ENCODE measurements at places on chromosomes 1 and 21.
A peak's percentile ranks its signal among the peaks of the same experiment; 100 is the strongest.

- no peak for DNase-seq
These were observed 8.2 kb upstream of the SLC9A1 start for GRCh38 chr1:27163093-27163492.

- no peak for DNase-seq
These were observed 46.1 kb upstream of the ABCG1 start for GRCh38 chr21:42172596-42173483.

DNA sequence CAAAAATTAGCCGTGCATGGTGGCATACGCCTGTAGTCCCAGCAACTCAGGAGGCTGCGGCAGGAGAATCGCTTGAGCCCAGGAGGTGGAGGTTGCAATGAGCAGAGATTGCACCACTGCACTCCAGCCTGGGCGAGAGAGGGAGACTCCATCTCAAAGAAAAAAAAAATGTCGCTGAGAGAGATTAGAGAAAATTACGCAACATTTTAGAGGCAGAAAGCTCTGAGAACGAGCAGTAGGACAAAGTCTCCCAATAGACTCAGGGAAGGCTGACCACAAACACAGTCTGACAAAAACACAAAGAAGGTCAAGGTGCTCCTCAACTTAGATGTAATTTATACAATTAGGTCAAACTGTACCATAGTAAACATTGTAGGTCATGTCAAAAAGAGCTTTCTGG lies 367.6 kb upstream of the ZRANB2 start:
- DNase-seq: no peak

GRCh38 chr1:39103328-39104157 lies 77.4 kb downstream of the NDUFS5 start:
- no peak for DNase-seq

- no peak for DNase-seq
These were observed 229.5 kb upstream of the USP24 start for GRCh38 chr1:55444667-55445066.

GRCh38 chr1:175150596-175151319 lies 41.8 kb downstream of the KIAA0040 start:
- DNase-seq: no peak

DNA sequence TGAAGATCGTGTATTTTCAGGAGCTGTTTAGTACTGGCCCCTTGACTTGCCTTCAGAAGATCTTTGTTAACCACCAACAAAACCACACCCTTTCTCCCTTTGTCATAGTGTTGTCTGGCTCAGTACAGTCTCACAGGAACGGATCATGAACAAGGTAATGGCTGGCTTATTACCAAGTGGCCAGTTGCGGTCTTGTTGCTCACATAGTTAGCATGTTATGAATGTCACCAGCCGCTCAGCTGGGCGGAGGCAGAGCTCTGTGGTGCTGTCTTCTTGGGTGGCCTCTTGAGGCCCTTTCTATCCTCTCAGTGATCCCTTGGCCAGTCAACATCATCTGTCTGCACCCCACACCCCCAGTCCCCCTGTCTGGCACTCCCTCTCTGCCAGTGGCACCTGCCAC lies 21.4 kb downstream of the CNIH3 start:
- no peak for DNase-seq

GRCh38 chr1:111769517-111770146 lies 13.9 kb downstream of the DDX20 start:
- DNase-seq: no peak

DNA sequence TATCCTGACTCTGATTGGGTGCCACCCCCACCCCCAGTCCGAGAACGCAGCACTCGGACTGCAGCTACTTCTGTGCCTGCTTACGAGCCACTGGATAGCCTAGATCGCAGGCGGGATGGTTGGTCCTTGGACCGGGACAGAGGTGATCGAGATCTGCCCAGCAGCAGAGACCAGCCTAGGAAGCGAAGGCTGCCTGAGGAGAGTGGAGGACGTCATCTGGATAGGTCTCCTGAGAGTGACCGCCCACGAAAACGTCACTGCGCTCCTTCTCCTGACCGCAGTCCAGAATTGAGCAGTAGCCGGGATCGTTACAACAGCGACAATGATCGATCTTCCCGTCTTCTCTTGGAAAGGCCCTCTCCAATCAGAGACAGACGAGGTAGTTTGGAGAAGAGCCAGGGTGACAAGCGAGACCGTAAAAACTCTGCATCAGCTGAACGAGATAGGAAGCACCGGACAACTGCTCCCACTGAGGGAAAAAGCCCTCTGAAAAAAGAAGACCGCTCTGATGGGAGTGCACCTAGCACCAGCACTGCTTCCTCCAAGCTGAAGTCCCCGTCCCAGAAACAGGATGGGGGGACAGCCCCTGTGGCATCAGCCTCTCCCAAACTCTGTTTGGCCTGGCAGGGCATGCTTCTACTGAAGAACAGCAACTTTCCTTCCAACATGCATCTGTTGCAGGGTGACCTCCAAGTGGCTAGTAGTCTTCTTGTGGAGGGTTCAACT lies 2.1 kb downstream of the RBM15 start:
- no peak for DNase-seq

DNA sequence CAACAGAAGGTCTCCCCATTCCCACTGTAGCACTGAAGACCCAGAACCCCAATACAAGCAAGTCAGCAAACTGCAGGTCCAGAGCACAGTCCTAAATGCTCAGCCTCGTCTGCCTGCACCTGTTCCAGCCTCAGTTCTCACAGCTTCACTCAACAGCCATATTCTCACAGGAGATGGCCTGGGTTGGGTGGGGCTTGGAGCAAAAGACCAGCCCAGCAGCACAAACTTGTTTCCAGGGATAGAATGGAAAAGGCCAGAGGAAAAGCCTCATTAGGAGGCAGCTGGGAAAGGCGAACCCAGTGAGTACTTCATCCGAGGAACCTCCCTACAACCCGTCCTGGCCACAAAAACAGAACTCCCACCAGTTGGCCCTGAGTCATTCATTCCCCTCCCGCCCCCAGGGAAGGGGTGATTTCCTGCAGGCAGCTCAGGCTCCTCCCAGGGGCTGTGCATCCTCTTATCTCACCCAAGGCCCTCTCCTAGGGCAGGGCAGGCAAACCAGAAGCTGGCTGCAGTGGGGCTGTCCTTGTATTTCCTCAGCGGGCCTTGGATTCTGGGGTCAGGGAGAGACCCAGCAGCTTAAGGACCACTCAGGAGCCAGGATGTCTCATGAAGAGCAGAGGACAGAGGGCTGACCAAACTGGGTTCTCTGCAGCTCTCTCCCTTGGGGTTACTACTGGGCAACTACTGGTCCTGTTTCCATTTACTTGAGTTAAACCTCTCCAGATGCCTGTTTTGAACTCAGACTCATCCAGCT lies 7.4 kb upstream of the MPL start:
- DNase-seq: no peak

- no peak for DNase-seq
These were observed 93.6 kb downstream of the ENAH start for GRCh38 chr1:225559326-225559725.

- no peak for DNase-seq
These were observed 48.7 kb downstream of the AKT3 start for GRCh38 chr1:243801378-243801777.

DNA sequence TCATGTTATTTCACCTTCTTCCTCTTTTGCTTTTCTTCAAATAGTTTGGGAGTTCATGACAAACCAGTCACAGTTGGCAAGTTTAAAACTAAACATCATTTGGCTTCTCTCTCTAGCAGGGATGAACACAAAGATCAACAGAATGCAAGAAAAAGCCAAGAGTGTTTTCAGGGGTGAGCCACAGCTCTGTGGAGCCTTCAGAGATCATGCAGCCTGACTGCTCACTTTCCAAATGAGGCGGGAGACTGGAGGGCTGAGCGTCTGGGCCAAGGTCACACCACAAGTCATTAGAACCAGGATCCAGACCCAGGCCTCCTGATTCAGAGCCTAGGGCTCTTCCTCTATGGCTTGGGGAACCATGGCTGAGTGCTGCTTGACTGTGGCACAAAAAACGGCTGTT lies 2.7 kb downstream of the DPT start:
- DNase-seq: no peak

GRCh38 chr1:169904834-169905233 lies 11.1 kb upstream of the SCYL3 start:
- DNase-seq: no peak

GRCh38 chr1:202638019-202638700 lies 72.1 kb downstream of the SYT2 start:
- DNase-seq: no peak

GRCh38 chr1:228963795-228964177 lies 228.5 kb downstream of the RHOU start:
- DNase-seq: no peak

DNA sequence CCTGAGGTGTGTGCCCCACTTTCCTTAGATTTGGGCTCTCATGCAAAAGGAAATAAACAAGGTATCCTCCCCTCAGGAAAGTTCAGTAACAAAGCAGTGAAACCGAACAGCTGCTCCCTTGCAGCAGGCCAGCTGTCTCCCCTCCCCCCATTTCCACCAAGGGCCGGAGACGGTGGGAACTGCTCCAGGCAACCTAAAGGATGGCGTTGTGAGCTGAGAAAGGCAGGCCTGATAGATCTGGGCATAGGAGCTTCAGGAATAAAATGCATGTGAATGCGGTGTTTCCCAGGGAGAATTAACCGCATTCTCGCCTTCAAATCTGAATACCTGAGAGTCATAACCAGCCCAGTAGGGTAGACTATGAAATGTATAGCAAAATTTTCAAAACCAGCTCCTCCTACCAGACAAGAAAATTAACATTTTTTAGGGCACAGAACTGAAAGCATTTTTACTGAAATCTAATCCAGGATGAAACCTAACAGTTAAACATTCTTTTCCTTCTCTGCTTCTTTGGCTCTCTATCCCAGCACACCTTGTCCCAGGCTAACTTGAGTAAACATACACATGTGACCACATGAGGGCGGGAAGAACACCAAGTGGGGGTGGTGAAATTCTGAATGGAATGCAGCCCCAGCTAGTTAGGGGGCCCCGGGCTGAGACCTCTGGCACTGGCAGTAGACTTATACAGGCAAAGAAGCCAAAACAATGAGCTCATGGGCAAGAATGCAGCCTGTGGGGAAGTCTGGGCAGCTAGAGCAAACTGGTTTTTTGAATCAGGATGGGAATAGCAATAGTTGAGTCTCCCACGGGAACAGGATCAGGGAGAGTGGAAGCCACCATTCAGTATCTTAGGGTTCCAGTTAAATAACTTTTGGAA lies 11.5 kb downstream of the MCL1 start:
- DNase-seq: peak; percentile 67

DNA sequence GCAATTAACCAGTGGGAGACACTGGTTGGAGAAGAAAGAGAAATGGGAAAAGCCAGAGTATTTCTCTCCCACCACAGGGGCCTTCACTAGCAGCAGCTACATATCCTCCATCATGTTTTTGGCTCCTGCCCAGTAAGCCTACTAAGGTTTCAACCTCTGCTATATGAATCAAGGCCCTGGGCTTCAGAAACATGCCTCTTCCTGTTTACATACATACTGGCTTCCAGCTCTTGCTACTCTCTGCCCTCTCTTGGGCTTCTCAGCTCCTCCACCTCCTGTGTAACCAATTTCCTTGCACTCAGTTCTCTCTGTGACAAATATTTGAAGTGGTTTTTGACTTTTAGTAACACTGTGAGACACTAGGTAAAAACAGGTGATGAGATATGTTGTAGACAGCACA lies 80.8 kb downstream of the LRRC7 start:
- DNase-seq: no peak

DNA sequence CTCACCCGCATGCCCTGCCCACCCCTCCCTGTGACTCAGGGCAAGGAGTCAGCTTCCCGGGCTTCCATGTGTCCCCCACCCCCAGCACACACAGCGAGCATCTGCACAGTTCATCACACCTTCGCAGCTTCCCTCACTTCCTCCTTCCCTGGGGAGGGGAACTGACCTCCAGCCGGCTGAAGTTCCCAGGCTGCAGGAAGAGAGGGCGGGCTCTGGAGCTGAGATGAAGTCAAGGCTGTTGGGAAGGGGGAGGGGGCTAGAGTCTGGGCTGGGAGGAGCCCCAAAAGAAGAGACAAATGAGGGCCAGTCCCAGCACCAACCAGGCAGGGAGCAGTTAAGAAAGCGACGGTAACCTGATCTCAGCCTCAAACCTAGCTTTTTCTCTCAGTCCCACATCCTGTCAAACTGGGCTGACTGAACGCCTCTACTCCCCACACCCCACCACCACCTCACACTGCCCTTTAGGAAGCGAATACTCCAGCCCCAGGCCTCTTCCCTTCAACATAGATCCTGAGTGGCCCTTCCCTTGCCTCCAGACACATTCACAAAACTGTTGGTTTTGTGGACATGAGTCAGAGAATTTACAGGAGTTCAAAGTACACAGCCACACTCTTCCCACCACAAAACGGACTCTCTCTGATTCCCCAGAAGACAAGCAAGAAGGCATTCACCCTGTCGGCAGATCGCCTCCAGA lies 1.8 kb downstream of the RHOC start:
- peak; percentile 94 for DNase-seq

DNA sequence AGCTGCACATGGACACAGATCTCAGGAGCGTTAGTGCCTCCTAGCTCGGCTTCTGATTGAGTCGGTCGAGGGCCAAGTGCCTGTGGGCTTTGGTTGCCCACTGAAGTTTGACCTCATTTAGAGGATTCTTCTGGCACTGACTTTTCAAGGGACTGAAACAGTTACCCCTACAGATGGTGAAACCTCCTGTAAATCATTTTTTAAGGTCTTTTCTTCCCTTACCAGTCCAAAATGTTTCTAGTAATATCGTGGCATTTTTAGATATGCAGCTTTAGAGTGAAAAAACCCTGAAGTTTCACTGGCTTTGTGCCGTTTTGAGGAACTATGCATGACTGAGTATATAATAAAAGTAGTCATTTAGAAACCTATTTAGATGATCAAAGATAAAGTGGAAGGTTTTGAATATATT lies 34.7 kb upstream of the L1TD1 start:
- DNase-seq: no peak

DNA sequence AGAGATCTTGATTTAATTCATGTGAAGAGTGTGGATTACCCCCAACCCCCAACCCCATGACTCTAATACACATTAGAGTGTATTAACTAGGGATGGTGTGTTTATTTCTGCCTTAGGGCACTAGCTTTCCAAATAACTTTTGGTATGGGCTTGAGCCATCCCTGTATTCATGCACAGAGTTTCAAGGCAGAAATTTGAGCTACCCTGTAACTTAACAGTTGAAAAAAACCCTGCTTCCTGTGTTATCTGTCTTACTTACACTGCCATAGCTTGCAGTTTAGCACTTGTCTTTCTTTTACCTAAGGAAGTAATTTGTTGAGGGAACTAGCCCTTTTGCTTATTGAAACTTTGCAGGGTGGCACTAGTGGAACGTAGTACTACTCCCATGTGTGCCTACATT lies 6.3 kb downstream of the SRSF11 start:
- DNase-seq: peak; percentile 1

- DNase-seq: no peak
These were observed 247.6 kb upstream of the SGIP1 start for GRCh38 chr1:66286307-66286706.

- no peak for DNase-seq
These were observed 43.8 kb downstream of the MACO1 start for GRCh38 chr1:25474439-25475047.

DNA sequence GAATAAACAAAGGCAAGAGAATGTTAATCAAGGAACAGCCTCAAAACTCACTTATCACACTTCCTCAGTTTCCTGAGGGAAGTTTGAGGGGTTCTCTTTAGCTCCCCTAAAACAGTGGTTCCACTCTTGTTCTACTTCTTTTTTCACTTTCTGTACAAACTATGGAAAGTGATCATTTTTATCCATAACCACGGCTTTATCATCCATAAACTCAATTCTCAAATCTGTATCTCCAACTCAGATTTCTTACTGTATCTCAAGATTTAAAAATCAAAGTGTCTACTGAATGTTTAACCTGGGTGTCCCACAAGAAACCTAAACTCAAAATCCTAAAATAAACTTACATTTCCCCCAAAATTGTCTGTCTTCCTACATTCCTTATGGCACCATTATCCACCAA lies 3.9 kb downstream of the PFDN2 start:
- DNase-seq: no peak

All from SW 1271 (cell line).